ENCODE measurements at places on chromosomes 13 and 19.

- no peak for DNase-seq
These were observed 59.3 kb downstream of the PEPD start for GRCh38 chr19:33462112-33462791.

DNA sequence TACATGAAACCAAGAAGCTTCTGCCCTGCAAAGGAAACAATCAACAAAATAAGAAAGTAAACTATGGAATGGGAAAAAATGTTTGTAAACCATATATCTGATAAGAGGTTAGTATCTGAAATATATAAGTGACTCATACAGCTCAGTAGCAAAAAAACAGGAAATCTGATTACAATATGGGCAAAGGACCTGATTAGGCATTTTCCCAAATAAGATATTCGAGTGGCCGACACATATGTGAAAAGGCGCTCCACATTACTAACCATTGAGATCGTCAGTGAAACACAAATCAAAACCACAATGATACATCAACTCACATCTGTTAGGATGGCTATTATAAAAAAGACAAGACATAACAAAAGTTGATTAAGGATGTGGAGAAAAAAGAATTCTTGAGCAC lies 2818.6 kb upstream of the PCDH20 start:
- peak; percentile 88 for DNase-seq

- no peak for DNase-seq
These were observed 22.2 kb downstream of the PCID2 start for GRCh38 chr13:113186061-113186900.

GRCh38 chr13:26721251-26722121 lies 39.1 kb downstream of the GPR12 start:
- peak; percentile 8 for DNase-seq

DNA sequence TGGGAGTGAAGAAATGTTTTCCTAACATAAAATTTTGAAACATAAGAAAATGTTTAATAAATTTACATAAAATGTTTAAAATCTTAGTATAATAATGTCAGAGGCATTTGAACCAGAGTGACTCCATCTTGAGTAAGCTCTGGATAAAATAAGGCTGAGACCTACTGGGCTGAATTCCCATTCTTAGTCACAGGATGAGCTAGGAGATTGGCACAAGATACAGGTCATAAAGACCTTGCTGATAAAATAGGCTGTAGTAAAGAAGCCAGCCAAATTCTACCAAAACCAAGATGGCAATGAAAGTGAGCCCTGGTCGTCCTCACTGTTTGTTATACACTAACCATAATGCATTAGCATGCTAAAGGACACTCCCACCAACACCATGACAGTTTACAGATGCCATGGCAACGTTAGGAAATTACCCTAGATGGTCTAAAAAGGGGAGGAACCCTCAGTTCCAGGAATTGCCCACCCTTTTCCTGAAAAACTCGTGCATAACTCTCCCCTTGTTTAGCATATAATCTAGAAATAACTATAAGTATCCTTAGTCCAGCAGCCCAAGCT lies 1184.0 kb downstream of the UQCRFS1 start:
- DNase-seq, result no peak

DNA sequence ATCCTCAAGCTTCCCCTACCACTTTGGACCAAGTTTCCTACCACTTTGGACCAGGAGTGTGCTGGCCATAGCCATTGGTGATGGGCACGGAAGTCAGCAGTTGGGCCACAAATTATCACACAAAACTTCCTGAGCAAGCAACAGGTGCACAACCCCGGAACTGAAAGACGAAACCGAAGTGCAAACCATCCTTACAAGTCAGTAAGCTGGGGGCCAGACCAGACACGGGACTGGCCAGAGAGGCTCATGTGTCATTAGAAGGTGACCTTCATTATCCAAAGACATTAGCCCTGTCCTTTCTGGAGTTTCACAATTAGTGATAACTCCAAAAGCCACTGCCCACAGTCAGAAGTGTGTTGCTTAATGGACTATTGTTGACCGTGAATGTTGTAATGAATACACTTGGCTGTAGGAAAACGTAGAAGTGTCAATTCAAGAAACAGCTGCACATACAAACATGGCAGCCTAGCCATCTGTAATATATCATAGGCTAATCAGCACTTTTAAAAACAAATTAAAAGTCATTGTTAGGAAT lies 244.1 kb upstream of the IRS2 start:
- DNase-seq, result no peak

DNA sequence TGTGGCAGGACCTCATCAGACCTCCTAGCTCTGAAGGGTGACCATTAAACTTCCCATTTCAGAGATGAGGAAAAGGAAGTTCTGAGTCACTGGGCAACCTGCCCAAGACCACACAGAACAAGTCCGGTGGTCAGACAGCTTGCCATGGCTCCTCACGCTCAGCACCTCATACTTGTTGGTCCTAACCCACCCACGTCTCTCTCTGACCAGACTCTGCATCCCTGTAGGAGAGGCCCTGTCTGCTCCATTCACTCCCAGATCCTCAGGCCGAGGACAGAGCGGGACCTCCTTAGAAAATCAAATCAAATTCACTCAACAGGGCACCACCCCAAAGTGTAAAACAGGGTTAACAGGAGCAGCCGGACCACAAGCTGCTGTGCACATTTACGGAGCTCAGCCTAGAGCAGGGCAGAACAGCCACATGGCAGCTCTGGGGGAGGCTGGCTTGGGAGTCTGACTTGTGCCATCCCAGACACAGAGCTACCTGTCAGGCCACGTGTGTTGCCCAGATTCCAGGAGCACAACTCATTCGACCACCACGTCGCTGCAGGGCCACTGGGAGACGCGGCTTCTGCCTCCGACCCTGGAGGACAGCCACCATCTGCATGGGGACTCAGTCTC lies 1.7 kb downstream of the MIER2 start:
- peak; percentile 95 for DNase-seq

GRCh38 chr19:48935864-48936263 lies 2.4 kb downstream of the DHDH start:
- no peak for DNase-seq

DNA sequence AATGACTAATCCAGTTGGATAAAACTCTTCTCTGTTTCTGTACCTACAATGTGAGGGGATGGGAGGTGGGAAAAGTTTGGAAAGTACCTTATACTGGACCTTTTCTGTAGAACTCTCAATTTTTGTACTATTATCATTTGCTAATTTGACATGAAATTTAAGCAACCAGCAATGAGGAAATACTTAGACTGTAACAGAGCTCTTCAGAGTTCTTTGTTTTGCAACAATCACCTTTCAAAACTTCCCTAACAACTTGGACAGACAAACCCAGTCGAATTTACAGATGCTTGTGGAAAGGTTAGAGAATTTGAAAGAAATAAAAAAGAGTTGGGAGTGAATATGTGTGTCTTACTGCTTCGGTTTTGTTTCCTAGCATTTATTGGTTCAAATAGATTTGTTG lies 16.8 kb downstream of the KBTBD7 start:
- no peak for DNase-seq

DNA sequence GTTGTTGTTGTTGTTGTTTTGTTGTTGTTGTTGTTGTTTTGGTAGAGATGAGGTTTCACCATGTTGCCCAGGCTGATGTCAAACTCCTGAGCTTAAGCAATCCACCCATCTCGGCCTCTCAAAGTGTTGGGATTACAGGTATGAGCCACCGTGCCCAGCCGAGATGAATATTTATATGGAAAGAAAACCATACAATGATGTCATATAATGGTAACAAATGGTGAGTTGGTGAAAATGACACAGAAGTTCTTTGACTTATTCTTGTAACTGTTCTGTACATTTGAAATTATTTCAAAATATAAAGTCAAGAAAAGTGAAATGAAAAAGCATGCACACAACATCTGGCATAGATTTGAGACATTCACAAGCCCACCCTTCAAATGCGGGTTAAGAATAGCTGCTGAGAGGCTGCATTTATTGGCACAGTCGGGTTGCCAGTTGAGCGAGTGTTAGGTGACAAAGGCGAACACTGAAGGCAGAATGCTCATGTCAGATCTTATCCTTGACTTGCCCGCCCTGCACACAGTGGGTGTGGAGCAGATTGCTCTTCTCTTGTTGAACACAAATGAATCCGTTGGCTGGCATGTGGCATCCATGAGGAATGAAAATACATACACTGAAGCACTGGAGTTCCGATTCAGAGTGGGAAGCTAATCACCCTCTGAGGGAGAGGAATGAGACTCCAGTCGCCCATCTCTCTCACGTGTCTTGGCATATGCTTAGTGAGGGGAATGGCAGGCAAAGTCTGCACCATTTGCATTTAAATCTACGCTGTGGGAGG lies 15.8 kb upstream of the UBE2S start:
- no peak for DNase-seq

DNA sequence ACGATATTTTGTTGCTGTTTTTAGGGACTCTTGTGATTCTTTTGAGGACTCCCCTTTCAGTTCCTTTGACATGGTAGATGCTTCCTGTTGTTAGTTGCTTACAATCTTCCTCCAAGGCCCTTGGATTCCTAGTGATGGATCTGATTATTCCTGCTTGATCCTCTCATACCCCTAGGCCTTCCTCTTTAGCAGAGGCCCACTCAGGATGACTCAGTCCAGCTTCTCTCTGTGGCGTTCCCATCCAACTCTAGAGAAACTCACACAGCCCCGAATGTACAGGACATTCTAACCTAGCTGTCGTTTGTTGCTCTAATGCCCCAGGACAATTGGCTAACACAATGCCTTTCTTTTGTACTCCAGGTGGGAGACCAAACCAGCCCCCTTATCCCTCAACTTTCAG lies 191.4 kb downstream of the POSTN start:
- DNase-seq, result peak; percentile 57

DNA sequence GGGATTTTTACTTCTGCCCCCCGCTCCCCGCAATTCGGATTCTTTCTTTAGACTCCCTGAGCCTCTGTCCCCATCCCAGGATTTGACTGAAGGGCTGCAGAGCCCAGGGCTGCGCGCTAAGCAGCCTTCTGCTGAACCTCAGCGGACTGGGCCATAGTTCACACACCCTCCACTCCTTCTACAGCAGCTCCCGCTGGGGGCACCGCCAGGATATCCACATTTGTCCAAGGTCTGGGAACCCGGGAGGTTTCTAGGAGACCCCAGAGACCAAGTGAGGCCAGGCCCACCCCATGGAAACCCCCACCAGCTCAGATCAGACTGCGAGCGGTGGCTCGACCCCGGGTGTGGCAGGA lies 463.3 kb downstream of the ITGBL1 start:
- DNase-seq, result no peak

GRCh38 chr19:12202250-12202649 lies 39.4 kb downstream of the ZNF136 start:
- DNase-seq, result peak; percentile 12

DNA sequence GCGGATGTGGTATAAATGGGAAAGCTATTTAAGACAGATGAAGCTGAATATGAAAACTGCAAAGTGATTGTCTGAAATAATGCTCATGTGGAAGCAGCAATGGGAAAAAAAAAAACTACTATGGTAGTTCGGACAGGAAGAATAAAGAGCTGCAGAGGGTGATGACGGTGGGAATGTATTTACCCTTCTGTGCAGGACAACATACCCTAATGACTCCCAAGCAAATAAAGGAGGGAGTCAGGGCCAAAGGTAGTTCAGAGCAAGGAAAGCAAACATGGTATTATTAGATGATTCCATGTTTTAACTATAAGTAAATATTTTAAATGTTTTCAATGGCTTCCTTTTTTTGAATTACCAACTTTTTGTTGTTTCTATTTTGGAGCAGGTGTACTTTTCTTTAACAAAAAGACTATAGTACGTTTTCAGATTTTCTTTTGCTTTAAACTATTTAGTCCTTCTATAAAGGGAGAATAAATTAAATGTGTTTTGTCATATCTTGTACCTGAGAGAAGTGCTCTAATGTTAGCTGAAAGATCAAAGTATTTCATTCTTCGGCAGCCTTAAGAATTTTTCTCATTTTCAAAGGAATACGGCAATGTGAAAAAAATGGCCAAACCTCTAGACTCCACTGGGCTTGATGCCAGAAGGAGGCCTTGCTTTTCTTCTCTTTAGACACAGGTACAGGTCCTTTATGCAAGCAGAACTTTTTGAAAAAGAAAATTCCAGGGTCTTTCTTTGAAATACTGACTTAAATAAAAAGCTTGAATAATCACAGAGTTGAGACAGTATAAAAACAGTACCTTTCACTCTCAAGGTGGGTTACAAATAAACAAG lies 67.8 kb upstream of the ZDHHC20 start:
- no peak for DNase-seq

DNA sequence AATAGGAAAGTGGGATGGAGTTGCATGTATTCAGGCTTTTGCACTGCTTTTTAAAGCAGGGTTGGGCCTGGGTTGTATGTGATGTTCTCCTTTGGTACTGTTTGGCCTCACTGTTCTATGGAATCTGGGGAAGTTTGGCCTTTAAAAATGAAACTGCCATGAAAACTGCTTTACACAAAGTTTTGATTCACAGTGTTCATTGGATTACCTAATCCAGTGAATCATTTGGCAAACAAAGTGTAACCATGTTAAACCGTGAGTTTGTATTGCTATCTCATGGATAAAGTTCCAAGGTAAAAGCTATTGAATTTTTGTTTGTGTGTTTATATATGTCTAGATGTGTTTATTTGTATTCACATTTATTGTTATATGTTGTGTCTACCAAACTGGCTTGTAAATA lies 1658.6 kb downstream of the OLFM4 start:
- no peak for DNase-seq

- DNase-seq, result no peak
These were observed 167.0 kb upstream of the ZNF507 start for GRCh38 chr19:32178401-32178800.

Data from ELR (cell line).